Naive B cell (primary cell): ENCODE measurements at places on chromosomes 4 and X. TPM values are rescaled to one million over a fixed set of nuclear protein-coding genes. Genes with fewer than 3 reads are reported as not detected.

The FRMPD3 gene
- polyA plus RNA-seq: not detected

The HSD17B13 gene
- 0.19 TPM for polyA plus RNA-seq

The MXRA5 gene
- polyA plus RNA-seq: not detected

The ATP1B4 gene
- not detected for polyA plus RNA-seq

The GLRB gene
- not detected for polyA plus RNA-seq

The PCSK1N gene
- not detected for polyA plus RNA-seq

The MSANTD1 gene
- not detected for polyA plus RNA-seq

The RNF128 gene
- polyA plus RNA-seq: not detected

The CXCL5 gene
- polyA plus RNA-seq: 0.51 TPM

The PCDH18 gene
- not detected for polyA plus RNA-seq

The KIAA1210 gene
- not detected for polyA plus RNA-seq

The GAB3 gene
- polyA plus RNA-seq: 2.4 TPM

DNA sequence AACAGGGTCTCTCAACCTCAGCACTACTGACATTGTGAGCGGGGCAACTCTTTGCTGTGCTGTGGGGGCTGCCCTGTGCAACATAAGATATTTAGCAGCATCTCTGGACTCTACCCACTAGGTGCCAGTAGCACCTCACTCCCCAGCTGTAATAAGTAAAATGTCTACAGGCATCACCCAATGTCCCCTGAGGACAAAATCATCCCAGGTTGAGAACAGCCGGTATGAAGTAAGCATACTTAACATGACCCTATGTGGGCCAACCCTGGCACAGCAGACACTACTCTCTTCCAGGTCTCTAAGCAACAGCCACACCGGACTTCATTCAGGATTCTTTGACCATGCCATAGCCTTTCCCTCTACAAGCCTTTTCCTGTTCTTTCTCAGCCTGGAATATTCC lies 10.5 kb upstream of the MGST2 start:
- no peak for DNase-seq

DNA sequence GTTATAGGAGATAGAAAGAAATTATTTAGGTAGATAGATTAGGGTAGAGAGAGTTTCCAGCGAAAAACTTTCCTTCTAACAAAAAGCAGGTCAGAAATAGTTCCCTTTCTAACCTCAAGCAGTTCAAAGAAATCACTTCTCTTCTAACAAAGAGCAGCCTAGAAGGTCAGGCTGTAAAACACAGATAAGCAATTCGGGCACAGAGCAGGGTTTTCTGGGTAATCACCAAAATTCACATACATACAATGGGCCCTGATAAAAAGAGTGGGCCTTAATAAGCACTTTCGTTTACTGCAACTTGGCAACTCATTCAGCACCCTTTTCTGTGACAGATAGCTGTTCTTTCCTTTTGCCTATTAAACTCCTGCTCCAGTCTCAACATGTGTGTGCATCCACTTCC lies 13.4 kb upstream of the NAF1 start:
- DNase-seq: no peak

- DNase-seq: no peak
Observed at GRCh38 chr4:7202411-7202810, 10.1 kb downstream of the SORCS2 start.

DNA sequence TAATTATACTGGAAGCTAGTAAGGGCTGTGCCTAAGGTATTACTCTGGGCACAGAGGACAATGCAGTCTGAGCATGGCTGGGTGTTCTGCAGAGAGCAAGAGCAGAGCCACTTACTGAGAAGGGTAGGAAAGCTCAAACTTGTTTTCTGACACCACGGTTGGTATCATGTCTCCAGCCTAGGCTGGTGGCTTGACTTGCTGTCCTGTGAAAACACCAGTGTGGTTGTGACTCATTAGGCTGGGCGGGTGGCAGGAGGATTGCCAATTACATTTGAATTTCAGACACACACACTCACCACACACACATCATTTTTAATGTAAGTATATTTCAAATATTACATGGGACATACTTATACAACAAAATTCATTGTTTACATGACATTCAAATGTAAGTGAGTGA lies 19.7 kb upstream of the MTM1 start:
- no peak for DNase-seq

DNA sequence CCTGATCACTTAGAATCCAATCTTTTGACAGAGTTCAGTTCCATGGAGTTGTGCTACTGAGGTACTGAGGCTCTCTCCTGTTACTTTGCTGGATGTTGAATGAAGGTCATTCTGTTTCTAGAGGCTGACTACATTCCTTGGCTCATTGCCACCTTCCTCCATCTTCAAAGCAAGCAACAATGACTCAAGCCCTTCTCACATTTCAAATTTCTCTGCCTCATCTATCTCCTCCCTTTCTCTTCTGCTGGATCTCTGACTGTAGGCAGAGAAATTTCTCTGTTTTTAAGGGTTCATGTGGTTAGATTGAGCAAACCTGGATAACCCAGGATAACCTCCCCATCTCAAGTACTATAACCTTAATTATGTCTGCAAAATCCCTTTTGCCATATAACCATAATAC lies 775.4 kb downstream of the STPG2 start:
- DNase-seq: no peak

DNA sequence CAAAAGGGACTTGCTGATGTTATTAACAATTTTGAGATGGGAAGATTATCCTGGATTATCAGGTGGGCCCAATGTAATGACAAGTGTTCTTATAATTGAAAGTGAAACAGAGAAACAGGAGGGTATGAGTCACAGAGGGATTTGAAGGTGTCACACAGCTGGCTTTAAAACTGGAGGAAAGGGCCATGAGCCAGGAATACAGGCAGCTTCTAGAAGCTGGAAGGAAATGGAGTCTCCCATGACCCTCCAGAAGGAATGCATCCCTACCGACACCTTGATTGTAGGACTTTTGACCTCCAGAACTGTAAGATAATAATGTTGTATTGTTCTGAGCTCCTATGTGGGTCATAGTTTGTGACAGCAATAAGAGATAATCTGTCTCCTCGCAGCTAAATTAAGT lies 98.0 kb upstream of the STIM2 start:
- DNase-seq: no peak

DNA sequence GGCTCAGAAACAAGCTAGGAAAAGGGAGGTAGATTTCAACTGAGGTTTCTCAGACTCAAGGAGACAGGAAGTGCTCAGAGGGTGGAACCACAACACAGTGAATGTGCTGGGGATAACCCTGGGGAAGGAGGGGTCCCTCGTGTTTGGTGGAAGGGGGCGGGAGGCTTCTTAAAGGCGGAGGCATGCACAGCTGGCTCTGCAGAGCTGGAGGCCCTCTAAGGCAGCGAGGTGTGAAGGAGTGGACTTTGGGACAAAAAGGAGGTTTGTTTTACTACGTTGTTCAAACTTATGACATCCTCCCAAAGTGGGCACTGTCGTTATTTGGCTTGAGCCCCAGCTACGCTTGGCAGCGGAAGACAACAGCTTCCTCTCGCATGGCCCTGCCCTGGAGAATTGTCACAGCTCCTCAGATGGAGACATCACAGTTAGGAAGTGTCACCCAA lies 21.7 kb upstream of the MTM1 start:
- no peak for DNase-seq

DNA sequence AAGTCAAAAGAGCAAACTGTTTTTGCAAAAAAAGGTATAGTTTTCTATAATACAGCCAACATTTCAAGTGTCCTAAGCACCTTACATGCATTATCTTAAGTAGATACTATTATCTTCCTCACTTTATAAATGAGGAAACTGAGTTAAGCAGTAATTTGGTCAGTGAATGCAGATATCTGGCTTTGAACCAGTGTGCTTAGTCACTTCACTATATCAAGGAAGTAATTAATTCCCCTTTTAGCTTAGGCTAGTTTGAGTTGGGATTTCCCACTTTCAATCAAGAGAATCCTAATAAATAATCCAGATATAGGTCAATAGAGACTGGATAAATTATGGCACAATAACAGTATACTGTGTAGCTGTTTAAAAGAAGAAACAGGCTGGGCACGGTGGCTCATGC lies 14.8 kb downstream of the SPINK2 start:
- DNase-seq: no peak

GRCh38 chrX:110284159-110284558 lies 33.7 kb downstream of the AMMECR1 start:
- no peak for DNase-seq

DNA sequence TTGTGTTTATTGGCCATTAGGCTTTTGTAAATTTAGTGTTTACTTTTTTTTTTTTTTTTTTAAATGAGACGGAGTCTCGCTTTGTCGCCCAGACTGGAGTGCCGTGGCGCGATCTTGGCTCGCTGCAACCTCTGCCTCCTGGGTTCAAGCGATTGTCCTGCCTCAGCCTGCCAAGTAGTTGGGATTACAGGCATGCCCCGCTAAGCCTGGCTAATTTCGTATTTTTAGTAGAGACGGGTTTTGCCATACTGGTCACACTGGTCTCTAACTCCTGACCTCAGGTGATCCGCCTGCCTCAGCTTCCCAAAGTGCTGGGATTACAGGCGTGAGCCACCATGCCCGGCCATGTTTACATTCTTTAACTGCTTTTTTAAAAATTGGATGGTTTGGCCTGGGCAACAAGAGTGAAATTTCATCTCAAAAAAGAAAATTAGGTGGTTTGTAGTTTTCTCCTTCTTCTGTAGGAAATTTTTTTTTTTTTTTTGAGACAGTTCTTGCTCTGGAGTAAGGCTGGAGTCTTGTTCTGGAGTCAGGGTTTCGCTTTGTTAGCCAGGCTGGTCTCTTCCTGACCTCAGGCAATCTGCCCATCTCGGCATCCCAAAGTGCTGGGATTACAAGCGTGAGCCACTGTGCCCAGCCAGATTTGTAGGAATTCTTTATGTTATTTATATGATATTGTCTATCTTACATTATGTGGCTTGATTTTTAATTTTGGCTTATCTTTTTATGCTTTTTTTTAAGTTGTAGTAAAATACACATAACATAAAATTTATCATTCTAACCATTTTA lies 15.1 kb downstream of the UBE2K start:
- DNase-seq: no peak

DNA sequence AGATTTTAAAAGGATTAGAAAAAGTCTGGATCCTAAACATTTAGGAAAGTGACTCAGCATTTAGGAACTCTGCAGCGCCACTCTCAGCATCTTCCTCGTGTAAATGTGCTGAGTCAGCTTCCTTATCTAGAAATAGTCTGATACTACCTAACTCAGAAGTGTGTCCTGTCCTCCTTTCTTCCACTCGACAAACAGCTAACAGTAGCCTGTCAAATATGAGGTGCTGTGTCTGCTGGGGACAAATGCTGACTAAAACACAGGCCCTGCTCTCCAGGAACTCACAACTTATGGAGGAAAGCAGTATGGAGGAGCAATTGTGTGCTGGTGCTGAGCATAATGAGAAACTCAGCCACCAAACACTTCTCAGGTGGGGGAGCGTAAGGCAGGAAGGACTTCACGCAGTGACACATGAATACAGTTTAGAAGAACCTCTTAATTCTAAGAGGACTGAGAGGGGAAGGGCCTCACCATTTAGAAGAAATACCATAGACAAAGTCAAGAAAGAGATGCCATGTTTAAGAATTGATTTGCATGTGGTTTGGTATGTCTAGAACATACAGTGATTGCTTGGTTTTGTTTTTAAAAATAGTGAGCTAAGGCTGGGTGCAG lies 125.3 kb downstream of the SOWAHB start:
- DNase-seq: no peak

DNA sequence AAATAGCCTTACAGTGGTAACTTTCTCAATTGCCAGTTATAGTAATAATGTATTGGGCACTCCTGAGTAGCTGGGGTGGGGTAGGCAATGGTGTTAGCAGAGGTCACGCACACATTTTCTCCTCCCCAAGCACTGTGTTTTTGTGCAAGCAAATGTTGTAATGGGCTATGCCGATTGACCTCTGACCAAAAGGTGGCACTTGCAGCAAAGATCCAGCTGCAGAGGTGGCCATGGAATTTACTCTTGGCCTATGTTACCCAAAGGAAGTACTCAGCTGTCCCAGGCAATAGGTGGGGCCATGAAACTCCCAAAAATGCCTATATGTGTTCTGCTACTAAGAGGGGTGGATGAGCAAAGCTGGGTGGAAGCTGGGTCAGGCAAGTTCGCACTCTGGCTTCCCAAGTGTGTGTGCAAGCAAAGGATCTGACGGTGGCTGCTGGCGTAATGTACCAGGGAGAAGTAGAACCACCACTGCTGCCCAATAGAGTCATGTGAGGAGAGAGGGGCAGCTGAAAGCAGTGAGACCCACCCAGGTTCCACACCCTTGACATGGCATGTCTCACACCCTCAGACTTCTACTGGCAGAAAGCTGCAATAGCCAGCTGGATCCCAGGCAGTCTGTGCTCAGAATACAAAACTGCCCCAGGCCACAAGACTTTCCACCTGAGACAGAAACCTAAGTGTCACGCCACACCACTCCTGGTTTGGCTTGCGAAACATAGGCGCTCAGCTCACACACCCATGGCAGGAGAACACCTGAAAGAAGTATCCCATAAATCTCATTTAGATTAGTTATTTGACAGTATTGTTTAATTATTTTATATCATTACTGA lies 353.3 kb upstream of the EMCN start:
- no peak for DNase-seq

DNA sequence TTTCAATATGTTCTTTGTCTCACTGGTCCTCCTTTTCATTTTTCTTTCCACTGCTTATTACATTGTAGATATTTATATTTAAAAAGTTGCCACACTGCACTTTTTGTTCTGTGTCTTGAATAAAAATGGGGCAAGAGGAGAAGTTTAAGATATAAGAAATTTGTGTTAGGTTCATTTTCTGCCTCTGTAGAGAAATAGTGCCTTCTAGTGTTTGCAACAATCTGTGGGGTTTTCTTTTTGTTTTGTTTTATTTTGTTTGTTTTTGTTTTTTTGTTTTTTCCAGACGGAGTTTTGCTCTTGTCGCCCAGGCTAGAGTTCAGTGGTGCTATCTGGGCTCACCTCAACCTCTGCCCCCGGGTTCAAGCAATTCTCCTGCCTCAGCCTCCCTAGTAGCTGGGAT lies 20.1 kb upstream of the SMIM14 start:
- no peak for DNase-seq

GRCh38 chrX:29143356-29143755 lies 556.1 kb downstream of the IL1RAPL1 start:
- no peak for DNase-seq

- no peak for DNase-seq
Observed at GRCh38 chr4:13524504-13525243, 19.6 kb downstream of the NKX3-2 start.

GRCh38 chrX:9151772-9152307 lies 117.9 kb upstream of the FAM9B start:
- DNase-seq: no peak

- no peak for DNase-seq
Observed at GRCh38 chr4:15513545-15513944, 43.9 kb downstream of the CC2D2A start.

DNA sequence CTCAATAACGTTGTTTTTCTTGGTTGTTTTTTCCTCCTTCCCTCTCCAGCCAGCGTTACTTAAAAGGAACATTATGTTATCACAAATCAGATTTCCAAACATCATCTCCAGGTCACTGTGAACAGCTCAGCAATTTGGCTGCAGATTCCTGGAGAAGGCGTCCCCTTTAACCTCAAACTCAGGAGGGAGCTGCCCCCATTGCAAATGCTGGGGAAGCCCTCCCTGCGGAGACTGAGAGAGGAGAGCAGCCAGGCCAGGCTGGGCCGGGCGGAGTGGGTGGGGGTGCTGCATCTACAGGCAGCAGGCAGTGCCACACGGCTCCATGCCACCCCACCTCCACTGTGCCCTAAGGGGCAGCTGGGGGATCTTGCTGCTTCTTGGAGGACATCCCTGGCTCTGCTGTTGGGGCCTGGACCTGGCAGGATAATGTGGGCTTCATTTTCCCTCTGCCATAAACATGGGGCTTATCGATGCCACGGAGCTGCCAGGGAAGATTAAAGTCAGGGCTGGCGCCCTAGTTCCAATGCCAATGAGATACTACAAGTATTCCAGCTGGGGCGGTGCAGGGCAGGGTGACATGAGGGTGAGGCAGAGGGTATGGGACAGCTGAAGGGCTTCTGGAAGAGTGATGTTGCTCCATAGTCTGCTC lies 148.8 kb downstream of the PJA1 start:
- DNase-seq: no peak
